ENCODE measurements at places on chromosomes 4 and X. TPM values are rescaled to one million over a fixed set of nuclear protein-coding genes. Genes with fewer than 3 reads are reported as not detected.

DNA sequence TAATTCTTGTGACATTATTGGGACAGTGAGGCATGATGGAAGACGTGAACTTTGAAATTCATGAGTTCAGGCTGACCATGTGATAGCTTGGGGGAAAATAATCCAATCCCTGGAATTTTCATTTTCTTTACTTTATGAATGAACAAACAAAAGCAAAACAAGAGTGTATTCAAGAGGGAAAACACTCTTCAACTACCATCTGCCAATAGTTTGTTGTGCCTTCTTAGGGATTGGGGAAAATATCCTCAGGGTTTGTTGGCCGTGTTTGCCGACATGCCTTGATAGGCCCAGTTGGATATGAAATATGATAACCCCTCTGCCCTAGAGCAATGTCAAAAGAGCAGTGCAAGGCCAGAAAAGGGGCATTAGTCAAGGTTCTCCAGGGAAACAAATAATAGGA, 80.8 kb upstream of the CLNK start:
- H3K27ac ChIP-seq: no peak overlapping the region
- H3K4me3 ChIP-seq: no peak overlapping the region
- H3K4me1 ChIP-seq: no peaks in the 10 kb centered on the region
- no peaks in the 10 kb centered on the region for H3K27me3 ChIP-seq
- no peaks in the 10 kb centered on the region for H3K36me3 ChIP-seq

- DNase-seq: peak; percentile 78
- no peak overlapping the region for H3K27ac ChIP-seq
- peaks cover 71% of the 10 kb centered on the region for H3K36me3 ChIP-seq
- no peaks in the 10 kb centered on the region for H3K27me3 ChIP-seq
- no peak overlapping the region for H3K4me3 ChIP-seq
- H3K4me1 ChIP-seq: peaks cover 22% of the 10 kb centered on the region
Measured at GRCh38 chr4:17817027-17817426, 6.2 kb downstream of the NCAPG start.

DNA sequence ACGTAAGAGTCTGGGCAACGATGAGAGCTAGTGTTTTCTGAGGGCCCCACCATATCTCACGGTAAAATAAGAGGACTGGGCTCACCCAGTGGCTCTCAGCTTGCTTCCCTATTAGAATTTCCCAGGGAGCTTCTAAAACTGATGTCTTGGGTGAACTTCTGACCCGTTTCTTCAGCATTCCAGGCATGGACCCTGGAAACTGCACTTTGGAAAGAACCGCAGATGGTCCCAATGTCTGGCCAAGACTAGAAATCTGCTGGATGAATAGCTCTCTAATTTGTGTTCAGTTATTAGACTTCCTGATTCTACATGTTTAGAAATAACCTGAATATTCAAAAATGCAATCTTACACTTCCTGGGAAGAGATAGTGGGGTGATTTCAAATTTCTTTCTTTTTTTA, 127.8 kb downstream of the ANOS1 start:
- no peak for DNase-seq
- H3K27me3 ChIP-seq: no peaks in the 10 kb centered on the region
- H3K27ac ChIP-seq: no peak overlapping the region
- no peaks in the 10 kb centered on the region for H3K4me1 ChIP-seq
- no peak overlapping the region for H3K4me3 ChIP-seq

DNA sequence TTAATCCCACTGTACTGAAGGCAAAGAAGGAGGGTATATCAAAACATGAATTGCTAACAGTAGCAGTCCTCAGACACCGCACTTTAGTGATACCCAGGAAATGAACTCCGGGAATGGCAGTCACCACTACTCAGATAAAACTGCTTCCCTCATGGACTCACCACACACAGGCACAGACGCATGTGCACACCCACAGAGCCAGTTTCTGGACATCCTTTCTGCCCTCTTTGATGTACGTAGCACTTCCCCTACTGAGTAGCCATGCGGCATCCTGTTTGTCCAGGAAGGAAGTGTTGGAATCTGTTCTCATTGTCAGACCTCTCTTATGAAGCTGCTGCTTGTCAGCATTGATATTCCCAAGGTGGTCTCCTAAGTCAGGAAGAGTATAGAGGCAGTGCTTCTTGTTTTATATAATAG, 95.7 kb downstream of the DCLK2 start:
- no peak overlapping the region for H3K4me3 ChIP-seq
- no peaks in the 10 kb centered on the region for H3K4me1 ChIP-seq
- no peaks in the 10 kb centered on the region for H3K27me3 ChIP-seq
- DNase-seq: no peak

DNA sequence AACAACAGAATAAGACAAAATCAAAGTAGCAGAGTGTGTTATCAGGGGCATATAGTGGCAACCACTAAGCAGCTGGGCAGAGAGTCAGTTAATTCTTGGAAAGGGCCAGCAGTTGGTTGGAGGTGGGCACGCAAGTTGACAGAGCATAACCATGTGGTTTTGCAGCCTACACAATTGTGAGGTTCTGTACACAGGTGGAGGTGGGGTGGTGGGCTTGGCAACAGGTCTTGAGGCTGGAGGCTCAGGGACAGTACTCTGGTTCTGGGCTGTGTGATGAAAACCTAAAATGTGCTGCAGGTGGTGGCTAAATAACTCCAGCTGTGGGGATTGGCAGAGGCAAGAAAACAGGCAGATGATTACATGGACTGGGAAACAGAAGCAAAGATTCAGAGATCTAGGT, 1112.7 kb downstream of the PDHA2 start:
- H3K4me1 ChIP-seq: no peaks in the 10 kb centered on the region
- H3K36me3 ChIP-seq: no peaks in the 10 kb centered on the region
- H3K27me3 ChIP-seq: no peaks in the 10 kb centered on the region

- H3K27ac ChIP-seq: no peak overlapping the region
- H3K27me3 ChIP-seq: no peaks in the 10 kb centered on the region
- H3K36me3 ChIP-seq: no peaks in the 10 kb centered on the region
- no peak for DNase-seq
- no peak overlapping the region for H3K4me3 ChIP-seq
- H3K4me1 ChIP-seq: no peaks in the 10 kb centered on the region
Measured at GRCh38 chr4:59195839-59196238, 2004.3 kb upstream of the ADGRL3 start.

- no peak overlapping the region for H3K27ac ChIP-seq
- no peaks in the 10 kb centered on the region for H3K4me1 ChIP-seq
- H3K36me3 ChIP-seq: no peaks in the 10 kb centered on the region
- no peak overlapping the region for H3K4me3 ChIP-seq
Measured at GRCh38 chr4:137661693-137662092, 129.4 kb upstream of the PCDH18 start.

- DNase-seq: no peak
- no peak overlapping the region for H3K4me3 ChIP-seq
- no peaks in the 10 kb centered on the region for H3K36me3 ChIP-seq
- peaks cover 70% of the 10 kb centered on the region for H3K4me1 ChIP-seq
Measured at GRCh38 chr4:5996641-5997040, 21.6 kb downstream of the C4orf50 start.

GRCh38 chrX:69128588-69128987, 36.7 kb downstream of the PJA1 start:
- H3K27ac ChIP-seq: no peak overlapping the region
- no peaks in the 10 kb centered on the region for H3K27me3 ChIP-seq
- no peak overlapping the region for H3K4me3 ChIP-seq
- DNase-seq: no peak
- H3K36me3 ChIP-seq: no peaks in the 10 kb centered on the region

GRCh38 chrX:20159797-20160385, 18.3 kb upstream of the EIF1AX start:
- H3K36me3 ChIP-seq: peaks cover 12% of the 10 kb centered on the region
- H3K4me3 ChIP-seq: no peak overlapping the region
- no peaks in the 10 kb centered on the region for H3K27me3 ChIP-seq
- H3K4me1 ChIP-seq: no peaks in the 10 kb centered on the region
- no peak overlapping the region for H3K27ac ChIP-seq
- DNase-seq: no peak

DNA sequence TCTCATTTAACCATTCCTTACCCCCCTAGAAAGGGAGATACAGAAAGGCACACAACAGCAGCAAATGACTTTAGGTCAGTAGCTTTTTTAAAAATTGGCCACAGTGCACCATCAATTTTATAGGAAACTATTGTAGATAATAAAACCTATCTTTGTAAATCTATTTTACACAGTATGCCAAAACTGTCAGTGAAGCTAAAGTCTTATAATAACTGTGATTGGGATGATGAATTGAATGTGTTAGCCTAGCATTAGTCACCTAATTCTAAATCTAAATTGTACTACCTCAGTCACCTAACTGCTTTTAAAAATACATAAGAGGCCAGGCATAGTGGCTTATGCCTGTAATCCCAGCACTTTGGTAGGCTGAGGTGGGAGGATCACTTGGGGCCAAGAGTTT, 44.2 kb downstream of the SH3RF1 start:
- DNase-seq: no peak
- H3K4me1 ChIP-seq: no peaks in the 10 kb centered on the region
- no peak overlapping the region for H3K27ac ChIP-seq
- no peaks in the 10 kb centered on the region for H3K27me3 ChIP-seq
- H3K36me3 ChIP-seq: no peaks in the 10 kb centered on the region

DNA sequence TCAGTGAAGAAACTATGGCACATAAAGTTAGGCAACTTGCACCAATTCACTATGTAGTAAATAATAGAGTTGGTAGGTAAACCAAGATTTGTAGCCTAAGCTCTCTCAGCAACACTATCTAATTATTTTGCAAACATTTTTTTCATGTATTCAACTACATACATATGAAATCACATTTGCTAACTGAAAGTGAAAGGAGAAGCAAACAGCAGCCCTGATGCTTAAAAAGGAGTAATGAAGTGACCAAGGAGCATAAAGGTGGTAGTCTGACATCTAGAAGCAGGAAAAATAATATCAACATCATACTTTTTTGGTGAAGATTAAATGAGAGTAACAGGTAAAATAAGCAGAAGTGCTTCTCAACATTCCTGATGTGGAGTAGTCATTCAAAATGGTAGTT, 603.7 kb downstream of the GRXCR1 start:
- no peaks in the 10 kb centered on the region for H3K27me3 ChIP-seq
- no peaks in the 10 kb centered on the region for H3K36me3 ChIP-seq
- DNase-seq: no peak

- no peak for DNase-seq
- no peak overlapping the region for H3K4me3 ChIP-seq
- H3K36me3 ChIP-seq: no peaks in the 10 kb centered on the region
- H3K27me3 ChIP-seq: no peaks in the 10 kb centered on the region
Measured at GRCh38 chr4:18733961-18734360, 712.4 kb upstream of the LCORL start.

DNA sequence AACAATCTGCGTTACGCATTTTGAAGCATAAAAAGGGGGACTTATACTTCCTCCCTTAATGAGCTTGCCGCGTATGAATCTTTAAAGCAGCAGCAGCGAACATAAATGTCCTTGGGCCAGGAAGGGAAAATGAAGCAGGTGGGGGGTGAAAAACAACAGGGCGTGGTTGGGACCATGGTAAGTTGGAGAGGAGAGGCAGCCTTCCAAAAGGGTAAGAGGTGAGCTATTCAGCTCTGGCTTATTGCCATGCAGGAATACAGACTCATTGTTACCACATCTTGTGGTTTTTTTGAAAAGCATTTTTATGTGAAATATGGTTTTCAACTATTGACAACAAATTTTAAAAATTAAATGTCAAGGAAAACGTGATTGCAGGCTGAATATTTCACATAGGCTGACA, 710.7 kb upstream of the FAM241A start:
- DNase-seq: no peak
- no peaks in the 10 kb centered on the region for H3K36me3 ChIP-seq
- H3K4me1 ChIP-seq: no peaks in the 10 kb centered on the region
- no peak overlapping the region for H3K27ac ChIP-seq
- H3K27me3 ChIP-seq: no peaks in the 10 kb centered on the region

DNA sequence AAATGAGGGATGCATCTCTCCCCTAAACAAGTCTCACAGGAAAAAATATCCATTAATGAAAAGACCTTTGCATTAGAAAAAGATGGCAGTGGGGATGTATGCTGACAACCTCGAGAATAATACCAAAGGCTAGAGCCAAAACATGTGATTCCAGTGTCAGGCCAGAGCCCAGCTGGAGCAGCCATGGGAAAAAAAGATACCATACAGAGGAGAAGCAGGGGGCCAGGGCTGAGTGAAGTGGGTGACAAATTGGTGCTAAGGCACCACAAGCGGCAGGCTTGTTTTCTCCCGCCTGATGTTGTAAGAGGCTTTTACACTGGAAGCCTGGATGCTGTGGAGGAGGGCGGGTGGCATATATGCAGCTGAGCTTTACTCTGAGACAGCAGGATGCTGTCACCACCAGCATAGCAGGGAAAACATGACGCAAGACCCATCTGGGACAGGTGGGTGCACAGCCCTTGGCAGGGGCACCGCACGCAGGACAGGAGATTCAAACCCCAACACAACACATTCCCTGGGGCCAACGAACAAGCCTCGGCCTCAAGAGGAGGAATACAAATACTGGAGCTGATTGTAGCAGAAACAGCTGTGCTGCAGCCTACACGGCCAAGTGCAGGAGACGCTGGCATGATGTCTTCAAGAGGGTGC, 91.9 kb downstream of the TSPAN5 start:
- H3K27me3 ChIP-seq: no peaks in the 10 kb centered on the region
- no peak overlapping the region for H3K4me3 ChIP-seq
- no peaks in the 10 kb centered on the region for H3K36me3 ChIP-seq
- H3K4me1 ChIP-seq: no peaks in the 10 kb centered on the region
- H3K27ac ChIP-seq: no peak overlapping the region

- no peaks in the 10 kb centered on the region for H3K4me1 ChIP-seq
- no peak overlapping the region for H3K27ac ChIP-seq
- no peak for DNase-seq
- H3K27me3 ChIP-seq: no peaks in the 10 kb centered on the region
- H3K36me3 ChIP-seq: no peaks in the 10 kb centered on the region
Measured at GRCh38 chrX:3362956-3363355, 16.5 kb upstream of the MXRA5 start.

DNA sequence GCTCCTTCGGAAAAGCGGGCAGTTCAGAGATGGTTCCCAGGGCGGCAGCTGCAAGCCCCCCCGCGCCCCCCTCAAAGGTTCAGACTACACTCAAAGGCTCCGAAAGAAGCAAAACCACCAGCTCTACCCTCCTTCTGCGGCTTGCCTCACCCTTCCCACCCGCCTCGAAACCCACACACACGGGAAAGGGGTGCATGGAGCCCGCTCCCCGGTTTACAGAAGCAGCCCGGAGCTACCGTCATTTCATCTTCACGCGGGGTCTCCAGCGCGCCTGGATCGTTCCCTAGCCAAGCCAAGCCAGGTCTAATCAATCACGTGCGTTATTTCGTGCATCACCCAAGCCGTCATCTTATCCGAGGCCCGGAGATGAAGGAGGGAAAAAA, 1.2 kb downstream of the NLGN4X start:
- H3K27ac ChIP-seq: peak overlapping the region; percentile 98
- H3K4me3 ChIP-seq: peak overlapping the region; percentile 94
- DNase-seq: peak; percentile 75
- peaks cover 19% of the 10 kb centered on the region for H3K36me3 ChIP-seq
- H3K27me3 ChIP-seq: no peaks in the 10 kb centered on the region
- peaks cover 61% of the 10 kb centered on the region for H3K4me1 ChIP-seq

COL25A1 gene
- total RNA-seq: 0.32 TPM

POU4F2 gene
- total RNA-seq: not detected

PDE6B gene
- not detected for total RNA-seq

SLC25A5 gene
- total RNA-seq: 364 TPM

AFF2 gene
- total RNA-seq: 231 TPM

BRS3 gene
- not detected for total RNA-seq

BEND4 gene
- total RNA-seq: not detected

CXorf49 gene
- not detected for total RNA-seq

PGAM4 gene
- not detected for total RNA-seq

IL9R gene
- 2.8 TPM for total RNA-seq

Data from Karpas-422 (cell line).